NCI-H1105 (cell line): ENCODE measurements at places on chromosomes 2 and 18.

GRCh38 chr2:174888146-174888545 is 117.0 kb downstream of the CHN1 start:
- no peak for DNase-seq

DNA sequence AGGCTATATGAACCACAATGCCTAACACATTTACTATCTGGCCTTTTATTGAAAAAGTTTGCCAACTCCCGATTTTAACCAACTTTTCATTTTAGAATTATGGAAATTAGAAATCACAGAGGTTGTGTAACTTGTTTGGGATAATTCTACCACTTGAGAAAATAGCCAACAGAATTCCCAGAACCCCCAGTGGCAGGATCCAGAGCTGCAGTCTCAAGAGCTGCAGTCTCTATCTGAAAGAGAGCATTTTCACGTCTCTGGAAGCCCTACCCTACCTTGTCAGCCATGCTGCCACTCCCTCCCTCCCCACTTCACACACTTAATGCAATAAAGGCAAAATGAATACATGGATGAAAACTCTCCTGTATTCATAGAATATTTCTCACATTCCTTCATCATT is 23.4 kb upstream of the TSPYL6 start:
- DNase-seq, result no peak

DNA sequence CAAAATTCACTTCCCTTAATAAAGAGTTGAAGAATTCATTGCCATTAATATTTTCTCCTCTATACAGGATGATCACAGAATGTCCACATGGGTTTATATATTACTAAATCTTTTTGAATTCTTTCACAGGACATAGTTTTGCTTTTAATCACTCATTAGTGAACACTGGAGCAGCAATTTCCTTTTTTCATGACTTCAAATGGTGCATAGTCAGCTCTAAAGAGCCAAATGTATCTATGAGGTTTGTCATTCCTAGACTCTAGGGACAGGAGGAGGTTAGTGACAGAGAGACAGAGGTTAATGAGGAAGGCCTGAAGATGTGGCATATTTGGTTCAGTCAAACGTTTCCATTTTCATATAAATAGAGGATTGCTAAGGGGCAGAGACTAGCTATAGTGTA is 111.8 kb downstream of the FSHR start:
- DNase-seq, result no peak

- DNase-seq, result no peak
Measured at GRCh38 chr2:170368370-170368769, 190.4 kb downstream of the MYO3B start.

GRCh38 chr2:15747603-15748471 is 156.2 kb downstream of the DDX1 start:
- no peak for DNase-seq

DNA sequence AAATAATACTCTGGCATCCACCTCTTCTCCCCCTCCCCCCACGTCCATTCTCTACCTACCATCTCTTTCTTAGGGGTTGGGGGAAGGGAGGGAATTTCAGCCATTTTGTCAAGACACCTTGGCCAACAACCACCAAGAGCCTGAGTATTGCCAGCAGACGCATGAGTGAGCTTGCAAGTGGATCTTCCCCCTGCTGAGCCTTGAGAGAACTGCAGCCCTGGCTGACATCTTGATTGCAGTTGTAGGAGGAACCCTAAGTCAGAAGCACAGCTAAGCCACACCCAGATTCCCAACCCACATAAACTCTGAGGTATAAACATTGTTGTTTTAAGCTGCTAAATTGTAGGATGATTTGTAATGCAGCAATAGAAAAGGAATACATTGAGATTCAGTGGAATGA is 165.6 kb downstream of the TMEFF2 start:
- DNase-seq, result no peak

GRCh38 chr2:168132389-168132788 is 115.0 kb downstream of the STK39 start:
- DNase-seq, result no peak

DNA sequence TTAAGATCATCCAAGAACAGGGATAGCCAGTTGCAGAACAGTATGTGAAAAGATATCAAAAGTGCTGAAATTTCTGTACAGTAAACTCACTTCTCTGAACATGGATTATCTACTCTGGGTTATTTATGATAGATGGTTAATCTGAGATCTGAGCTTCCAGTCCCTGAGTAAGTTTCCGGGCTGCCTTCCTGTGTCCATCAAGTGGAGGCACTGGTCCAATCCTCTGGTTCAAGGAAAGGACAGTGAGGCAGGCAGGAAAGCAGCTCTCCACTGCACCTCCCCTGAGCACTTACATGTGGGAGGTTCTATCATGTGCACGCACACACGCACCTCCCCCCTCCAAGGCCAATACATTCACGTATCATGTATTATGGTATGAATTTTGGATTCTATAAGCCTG is 32.5 kb downstream of the GPR45 start:
- DNase-seq, result no peak

DNA sequence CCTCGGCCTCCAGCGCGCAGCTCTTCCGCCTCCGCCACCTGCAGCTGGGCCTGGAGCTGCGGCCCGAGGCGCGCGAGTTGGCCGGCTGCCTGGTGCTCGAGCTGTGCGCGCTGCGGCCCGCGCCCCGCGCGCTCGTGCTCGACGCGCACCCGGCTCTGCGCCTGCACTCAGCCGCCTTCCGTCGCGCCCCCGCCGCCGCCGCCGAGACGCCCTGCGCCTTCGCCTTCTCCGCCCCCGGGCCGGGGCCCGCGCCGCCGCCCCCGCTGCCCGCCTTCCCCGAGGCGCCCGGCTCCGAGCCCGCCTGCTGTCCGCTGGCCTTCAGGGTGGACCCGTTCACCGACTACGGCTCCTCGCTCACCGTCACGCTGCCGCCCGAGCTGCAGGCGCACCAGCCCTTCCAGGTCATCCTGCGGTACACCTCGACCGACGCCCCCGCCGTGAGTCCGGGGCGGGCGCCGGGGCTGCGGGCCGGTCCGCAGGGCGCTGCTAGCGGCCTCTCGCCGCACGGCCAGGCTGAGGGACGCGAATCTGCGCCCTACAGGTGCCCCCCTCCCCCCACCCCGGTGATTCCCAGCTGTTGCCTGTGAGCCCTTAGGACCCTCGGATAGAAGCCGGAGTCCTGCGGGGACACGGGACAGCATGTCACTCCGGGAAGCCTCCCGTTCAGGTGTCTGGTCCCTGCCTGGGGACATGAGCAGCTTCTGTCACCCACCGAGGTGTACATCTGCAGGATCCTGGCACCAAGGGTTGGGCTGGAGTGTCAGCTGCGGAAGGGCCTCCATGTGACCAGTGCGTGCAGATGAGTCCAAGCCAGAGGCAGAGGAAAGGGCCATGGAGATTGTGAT is 616 bp downstream of the RNPEPL1 start:
- peak; percentile 31 for DNase-seq

DNA sequence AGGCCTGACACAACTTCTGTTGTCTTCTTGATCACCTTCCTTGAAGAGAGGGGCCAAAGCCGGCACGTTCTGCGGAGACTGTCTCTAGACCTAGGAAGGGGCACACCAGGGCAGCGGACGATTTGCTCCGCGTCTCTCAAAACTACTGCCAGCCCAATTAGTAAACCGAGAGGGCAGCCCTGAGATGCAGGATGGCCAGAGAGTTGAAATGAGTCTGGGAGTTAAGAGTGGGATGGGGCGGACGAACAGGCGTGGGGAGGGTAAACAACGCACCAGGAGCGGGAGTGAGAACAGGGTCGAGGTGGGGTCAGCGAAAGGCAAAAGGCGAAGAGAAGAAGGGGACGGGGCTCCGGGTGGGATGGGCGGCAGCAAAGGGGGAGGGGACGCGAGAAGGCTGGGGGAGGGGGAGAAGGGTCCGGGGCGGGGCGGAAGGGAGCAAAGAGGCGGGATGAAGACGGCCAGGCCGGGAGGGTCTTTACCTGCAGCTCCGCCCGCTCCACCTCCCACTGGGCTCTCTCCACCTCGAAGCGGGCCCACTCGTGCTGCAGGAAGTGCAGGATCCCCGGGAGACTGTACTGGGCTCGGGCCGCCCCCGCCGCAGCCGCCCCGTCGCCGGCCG is 476 bp downstream of the STRN start:
- peak; percentile 40 for DNase-seq

GRCh38 chr2:197198890-197199289 is 111.7 kb downstream of the ANKRD44 start:
- no peak for DNase-seq

- DNase-seq, result no peak
Measured at GRCh38 chr2:219947575-219947974, 320.1 kb downstream of the SLC4A3 start.

DNA sequence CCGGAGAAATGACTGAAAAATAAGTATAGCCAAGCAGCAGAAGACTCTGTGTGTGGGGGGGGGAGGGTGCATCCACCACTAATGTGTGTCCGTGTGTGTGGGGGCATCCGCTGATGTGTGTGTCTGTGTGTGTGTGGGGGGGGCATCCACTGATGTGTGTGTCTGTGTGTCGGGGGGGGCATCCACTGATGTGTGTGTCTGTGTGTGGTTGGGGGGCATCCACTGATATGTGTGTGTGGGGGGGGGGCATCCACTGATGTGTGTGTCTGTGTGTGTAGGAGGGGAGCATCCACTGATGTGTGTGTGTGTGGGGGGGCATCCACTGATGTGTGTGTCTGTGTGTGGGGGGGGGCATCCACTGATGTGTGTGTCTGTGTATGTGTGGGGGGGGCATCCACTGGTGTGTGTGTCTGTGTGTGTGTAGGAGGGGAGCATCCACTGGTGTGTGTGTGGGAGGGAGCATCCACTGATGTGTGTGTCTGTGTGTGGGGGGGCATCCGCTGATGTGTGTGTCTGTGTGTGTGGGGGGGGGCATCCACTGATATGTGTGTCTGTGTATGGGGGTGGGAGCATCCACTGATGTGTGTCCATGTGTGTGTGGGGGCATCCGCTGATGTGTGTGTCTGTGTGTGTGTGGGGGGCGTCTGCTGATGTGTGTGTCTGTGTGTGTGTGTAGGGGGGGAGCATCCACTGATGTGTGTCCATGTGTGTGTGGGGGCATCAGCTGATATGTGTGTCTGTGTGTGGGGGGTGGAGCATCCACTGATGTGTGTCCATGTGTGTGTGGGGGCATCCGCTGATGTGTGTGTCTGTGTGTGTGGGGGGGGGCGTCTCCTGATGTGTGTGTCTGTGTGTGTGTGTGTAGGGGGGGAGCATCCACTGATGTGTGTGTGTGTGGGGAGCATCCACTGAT is 125.0 kb downstream of the NFATC1 start:
- no peak for DNase-seq

- no peak for DNase-seq
Measured at GRCh38 chr18:73684647-73685046, 463.0 kb downstream of the FBXO15 start.

DNA sequence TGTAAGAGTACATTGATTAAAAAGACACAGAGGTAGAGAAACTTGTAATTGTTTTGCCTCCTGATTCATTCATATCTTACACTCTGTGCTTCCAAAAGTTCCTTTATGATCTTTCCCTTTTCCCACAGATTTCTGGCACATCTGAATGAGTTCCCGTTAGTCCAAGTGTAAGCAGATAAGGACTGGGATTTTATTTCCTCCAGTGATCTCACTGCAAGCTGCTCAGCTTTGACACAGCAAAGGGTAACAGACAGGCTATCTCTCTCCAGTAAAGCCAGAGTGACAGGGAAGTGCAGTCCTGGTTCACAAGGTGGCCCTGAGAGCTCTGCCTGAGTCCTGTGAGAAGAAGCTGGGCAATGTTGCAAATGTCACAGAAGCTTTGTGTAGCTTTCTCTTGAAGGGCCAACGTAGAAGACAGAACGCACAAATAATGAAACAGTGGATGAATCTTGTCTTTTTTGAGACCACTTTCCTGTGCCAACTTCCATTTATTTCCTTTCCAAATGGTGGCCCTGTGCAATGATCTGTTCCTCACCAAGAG is 32.5 kb upstream of the KCNE4 start:
- DNase-seq, result no peak

GRCh38 chr2:28557389-28558131 is 61.7 kb downstream of the PLB1 start:
- DNase-seq, result no peak

DNA sequence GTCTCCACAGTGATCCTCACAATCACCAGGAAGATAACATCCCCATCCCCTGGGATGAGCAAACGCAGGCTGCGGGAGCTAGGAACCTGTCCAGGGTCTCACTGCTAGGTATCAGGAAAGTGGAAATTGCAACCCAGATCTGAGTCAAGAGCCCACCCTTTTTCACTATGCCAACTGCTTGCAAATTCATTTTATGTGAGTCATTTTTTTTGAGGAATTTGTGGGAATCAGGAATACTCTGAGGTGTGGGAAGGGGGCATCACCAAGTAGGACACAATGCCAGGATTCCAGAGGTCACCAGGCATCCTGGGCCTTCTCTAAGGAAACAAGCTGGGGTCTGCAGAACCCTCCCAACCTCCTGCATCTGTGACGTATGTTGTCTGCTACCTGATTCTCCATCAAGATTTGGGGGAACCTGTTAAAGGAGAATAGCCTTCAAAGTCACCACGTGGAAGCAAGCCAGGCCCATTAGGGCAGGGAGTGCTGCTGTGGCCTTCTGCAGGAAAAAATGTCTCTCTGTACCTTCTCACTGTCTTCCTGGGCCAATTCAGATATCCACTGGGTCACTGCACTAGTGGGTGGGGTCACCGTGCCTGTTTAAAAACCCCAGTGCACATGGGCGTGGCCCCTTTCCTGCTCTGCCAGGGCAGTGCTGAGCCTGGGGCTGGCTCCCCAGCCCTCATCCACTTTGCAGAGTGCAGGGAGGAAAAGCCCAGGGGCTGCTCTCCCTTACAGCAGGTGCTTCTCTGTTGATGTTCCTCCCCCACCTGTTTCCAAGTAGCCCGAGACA is 50.2 kb downstream of the MCFD2 start:
- no peak for DNase-seq

DNA sequence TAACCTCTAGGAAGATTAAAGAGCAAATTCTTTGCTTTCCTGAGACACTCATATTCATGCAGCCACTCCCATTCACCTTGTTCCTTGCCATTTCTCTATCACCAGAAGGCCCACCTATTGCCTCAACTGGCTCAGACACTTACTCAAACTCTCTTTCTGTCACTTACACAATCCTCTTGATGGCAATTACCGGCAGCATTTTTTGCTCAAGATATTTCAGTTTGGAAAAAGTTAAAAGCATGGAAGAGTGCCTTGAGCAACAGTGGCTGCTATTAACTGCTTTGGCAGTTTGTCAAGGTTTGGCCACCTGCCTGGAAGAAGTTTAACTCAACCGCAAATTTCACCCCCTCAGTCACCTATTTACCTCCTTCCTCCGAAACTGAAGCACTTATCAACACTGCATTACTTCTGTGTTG is 1104.0 kb upstream of the PIK3C3 start:
- DNase-seq, result peak; percentile 79

DNA sequence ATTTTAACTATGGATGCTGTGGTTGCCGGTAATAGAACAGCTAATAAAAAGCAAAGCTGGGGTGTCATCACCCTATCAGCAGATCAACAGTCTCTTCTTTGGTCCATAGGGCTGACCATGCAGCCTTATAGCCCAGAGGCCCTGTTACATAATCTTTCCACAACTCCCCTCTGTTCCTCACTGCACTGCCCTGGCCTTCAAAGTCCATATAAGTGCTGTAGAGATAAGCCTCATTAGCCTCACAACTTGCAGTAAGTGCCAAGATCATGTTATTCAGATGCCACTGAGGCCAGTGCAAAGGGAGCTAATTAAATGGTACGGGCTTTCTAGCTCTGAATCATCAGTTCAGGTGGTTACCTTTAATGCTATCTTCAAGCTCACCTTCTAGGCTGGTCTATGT is 89.7 kb upstream of the CXCR4 start:
- no peak for DNase-seq

- DNase-seq, result peak; percentile 57
Measured at GRCh38 chr2:138071720-138072719, 107.7 kb downstream of the HNMT start.

GRCh38 chr2:44836174-44836573 is 105.3 kb upstream of the SIX3 start:
- DNase-seq, result no peak
